CD4-positive, alpha-beta T cell treated with Interleukin-10 for 1 hour (primary cell): ENCODE measurements at places on chromosomes 13 and 19.
A peak's percentile ranks its signal among the peaks of the same experiment; 100 is the strongest.

DNA sequence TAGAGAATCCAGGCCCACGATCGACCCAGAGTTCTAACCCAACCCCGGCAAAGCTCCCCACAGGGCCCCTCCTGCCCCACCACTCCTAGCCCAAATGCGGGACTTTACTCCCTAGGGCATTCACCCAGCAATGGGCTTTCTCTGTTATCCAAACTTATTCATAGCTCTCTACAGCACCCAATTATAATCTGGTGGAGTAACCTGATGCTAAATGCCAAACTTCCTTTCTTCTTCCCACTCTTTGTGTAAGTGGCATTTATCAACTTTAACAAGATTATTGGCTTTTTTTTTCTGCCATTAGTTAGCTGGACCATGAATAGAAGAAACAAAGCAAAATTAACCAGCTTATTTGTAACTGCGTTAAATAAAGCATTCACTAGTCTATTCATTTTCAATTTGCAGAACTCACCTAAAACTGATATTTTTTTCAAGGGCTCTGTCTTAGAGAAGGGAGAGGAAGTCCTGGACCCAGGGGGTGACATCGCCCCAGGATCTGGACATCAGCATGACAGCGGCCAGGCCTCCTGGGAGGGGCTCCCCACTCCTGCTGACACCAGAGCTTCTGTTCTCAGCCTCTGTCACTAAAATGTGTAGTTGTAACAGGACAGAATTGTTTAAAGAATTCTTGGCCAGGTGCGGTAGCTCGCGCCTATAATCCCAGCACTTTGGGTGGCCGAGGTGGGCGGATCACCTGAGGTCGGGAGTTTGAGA lies 1.5 kb downstream of the FAM124A start:
- no peak for DNase-seq

GRCh38 chr13:101640788-101641400 lies 188.4 kb downstream of the ITGBL1 start:
- DNase-seq = no peak

DNA sequence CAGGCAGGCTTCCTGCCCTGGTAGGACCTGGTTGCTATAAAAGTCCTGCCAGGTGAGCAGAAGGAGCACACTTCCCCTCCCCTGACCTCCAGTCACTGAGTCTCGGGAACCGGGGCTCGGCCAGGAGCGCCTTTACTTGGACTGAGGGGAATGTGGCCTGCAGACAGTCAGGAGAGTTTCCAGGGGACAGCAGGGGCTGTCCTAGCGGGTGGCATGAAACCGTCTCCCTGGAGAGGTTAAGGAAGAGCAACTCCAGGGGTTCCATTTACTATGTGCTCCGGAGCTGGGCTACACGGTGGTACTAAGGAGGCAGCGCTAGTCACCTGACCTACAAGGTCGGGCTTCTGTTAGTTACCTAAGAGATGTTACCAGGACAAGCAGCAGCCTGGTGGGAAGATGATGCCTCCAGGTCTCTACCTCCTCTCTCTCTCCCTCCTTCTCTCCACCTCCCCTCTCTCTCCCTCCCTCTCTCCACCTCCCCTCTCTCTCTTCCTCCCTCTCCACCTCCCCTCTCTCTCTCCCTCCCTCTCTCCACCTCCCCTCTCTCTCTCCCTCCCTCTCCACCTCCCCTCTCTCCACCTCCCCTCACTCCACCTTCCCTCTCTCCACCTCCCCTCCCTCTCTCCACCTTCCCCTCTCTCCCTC lies 4.1 kb upstream of the CNOT3 start:
- no peak for DNase-seq

DNA sequence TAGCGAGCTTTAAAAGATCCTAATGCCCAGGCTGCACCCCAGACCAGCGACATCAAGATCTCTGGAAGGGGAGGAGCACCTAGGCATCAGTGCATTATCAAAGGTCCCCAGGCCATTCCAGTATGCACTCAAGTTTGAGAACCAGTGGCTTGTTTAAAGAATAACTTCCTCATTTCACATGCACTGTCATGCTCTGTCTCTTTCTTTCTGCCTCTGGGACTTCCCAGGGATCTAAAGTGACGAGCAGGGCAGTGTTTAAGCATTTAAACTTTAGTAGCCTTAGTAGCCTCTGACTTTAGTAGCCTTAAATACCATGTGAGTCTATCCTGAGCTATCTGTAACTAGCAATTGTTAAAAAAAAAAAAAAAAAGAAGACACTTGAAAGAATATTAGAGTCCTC lies 8.9 kb upstream of the FARP1 start:
- no peak for DNase-seq

DNA sequence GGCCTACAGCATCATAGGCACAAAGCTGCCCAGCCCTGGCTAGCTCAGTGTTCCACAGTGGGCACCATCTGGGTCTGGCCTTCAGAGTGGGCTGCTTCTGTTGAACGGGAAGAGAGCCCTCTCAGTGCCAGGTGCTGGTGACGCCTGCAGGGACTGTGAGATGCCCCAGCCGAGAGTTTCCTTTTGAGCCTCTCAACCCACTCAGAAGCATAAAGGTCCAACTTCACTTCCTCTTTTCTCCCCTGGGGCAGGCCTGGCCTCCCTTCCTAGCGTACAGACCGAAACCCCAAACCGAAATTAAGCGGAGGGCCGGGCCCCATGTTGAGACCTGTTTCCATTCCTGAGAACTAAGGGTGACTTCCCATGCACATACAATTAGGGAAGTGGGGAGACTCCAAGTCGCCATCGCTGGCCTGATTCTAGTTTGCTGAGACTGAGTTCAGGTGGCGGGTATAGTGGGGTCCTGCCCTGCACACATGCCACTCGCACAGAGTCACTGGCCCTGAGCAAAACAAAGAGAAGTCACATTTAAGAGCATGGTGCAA lies 6.9 kb downstream of the RAB8A start:
- DNase-seq = peak; percentile 47

DNA sequence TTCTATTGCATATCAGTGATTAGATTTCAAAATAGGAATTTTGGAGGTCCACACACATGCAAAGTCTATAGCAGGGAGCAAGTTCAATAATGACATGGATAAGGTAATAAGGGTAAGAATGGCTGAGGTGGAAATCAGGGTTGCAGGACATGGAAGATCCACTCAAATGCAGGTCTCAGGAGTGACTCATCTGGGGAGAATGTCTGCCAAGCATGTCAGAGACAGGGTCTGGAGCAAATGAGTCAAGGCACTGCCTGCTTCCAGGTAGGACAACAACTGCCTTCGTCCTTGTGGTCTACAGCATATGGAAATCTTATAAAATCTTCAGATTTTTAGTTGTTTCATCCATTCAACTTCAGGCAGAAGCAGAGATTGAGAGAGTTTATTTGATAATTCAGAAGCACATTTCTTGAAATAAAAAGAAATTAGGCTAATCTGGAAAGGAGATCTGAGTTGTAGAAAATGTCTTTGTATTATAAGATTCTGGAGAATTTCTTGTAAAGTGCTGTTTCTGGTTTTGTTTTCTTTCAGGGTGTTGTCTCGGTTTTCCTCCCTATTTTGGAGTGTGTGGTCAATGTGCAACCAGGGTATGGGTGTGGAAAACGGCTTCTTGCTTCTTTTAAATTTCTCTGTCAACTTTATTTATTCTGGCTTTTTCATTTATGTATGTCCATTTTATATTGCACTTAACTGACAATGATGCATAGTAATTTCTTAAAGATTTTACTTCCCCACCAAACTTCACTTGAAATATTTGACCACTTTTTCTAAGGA lies 748.8 kb downstream of the LIG4 start:
- DNase-seq = no peak

DNA sequence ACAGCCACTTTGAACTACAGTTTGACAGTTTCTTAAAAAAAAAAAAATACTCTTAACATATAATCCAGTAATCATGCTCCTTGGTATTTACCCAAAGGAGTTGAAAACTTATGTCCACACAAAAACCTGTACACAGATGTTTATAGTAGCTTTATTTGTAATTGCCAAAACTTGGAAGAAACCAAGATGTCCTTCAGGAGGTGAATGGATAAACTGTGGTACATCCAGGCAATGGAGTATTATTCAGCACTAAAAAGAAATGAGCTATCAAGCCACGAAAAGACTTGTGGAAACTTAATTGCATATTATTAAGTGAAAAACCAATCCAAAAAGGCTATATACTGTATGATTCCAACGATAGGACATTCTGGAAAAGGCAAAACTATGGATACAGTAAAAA lies 44.9 kb downstream of the RCBTB2 start:
- DNase-seq = no peak

- DNase-seq = no peak
These were observed 4.6 kb upstream of the SSBP4 start for GRCh38 chr19:18414504-18415177.

GRCh38 chr13:99542788-99543406 lies 41.6 kb downstream of the TM9SF2 start:
- DNase-seq = peak; percentile 46
